ENCODE measurements at places on chromosomes 12 and 14.
A peak's percentile ranks its signal among the peaks of the same experiment; 100 is the strongest.

GRCh38 chr12:107356266-107356936 lies 263.1 kb upstream of the CRY1 start:
- DNase-seq = peak; percentile 80

DNA sequence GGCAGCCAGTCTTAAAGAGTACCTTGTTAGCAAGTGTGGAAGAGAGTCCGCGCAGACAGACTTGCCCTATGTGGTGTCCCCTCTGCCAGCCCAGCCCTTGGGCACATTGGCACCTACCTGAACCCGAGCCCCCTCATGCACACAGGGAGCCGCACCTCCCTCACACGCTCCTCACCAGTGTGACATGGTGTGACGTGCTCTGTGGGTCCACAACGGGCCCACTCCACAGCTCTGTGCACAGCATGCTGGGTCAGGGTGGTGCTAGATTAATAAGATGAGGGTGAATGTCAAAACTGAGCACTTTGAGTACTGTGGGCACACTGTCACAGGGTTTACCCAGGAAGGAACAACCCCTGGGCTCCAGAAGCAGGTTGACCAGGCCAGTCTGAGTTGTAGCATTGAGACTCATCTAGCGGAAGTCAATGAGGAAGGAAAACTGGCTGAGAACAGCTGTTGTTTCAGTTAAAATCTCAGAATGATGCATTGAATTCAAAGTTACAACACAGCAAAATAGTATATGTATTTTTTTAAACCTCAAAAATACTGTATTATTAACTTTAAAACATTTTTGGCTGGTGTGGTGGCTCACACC lies 53.4 kb upstream of the AMN start:
- DNase-seq = no peak

- no peak for DNase-seq
These were observed 33.2 kb downstream of the AKAP3 start for GRCh38 chr12:4615667-4616066.

- DNase-seq = no peak
These were observed 91.8 kb downstream of the ST8SIA1 start for GRCh38 chr12:22242726-22243125.

DNA sequence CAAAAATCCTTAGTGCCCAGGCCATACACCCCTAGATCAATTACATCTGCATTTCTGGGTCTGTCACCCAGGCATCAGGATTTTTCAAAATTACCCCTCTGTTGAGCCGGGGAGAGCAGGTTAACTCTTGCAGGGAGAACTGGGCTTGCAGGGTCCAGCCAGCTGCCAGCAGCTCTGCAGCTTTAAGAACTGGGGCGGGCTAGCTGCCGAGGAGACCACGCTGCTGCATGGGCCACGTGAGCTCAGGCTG lies at the start of gene DGLUCY:
DGLUCY (plus strand) TSS at position 245 of the 250 bp plus-strand sequence. CDS start 46,222 bp downstream, outside the sequence.
- no peak for DNase-seq

GRCh38 chr12:128467882-128468281 lies 200.9 kb downstream of the TMEM132C start:
- DNase-seq = no peak

DNA sequence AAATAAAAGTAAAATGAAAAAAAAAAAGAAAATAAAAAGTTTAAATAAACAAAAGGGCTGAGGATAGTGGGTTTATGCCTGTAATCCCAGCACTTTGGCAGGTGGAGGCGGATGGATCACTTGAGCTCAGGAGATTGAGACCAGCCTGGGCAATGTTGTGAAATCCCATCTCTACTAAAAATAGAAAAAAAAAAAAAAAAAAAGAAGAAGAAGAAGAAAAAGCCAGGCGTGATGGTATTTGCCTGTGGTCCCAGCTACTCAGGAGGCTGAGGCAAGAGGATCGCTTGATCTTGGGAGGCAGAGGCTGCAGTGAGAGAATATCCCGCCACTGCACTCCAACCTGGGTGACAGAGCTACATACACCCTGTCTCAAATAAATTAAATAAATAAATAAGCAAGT lies 3.9 kb downstream of the TAOK3 start:
- DNase-seq = no peak

DNA sequence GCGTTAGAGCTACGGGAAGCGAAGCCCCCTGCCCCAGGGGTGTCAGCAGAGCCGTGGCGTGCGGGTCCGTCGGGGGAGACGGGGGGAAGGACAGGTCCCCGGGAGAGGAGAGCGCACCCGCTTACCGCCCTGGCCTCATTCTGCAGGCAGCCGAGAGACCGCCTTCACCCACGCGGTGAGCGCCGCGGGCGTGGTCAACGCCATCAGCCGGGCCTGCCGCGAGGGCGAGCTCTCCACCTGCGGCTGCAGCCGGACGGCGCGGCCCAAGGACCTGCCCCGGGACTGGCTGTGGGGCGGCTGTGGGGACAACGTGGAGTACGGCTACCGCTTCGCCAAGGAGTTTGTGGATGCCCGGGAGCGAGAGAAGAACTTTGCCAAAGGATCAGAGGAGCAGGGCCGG lies 10.5 kb downstream of the WNT5B start:
- DNase-seq = no peak

- no peak for DNase-seq
These were observed 257.3 kb upstream of the LRFN5 start for GRCh38 chr14:41349289-41349910.

DNA sequence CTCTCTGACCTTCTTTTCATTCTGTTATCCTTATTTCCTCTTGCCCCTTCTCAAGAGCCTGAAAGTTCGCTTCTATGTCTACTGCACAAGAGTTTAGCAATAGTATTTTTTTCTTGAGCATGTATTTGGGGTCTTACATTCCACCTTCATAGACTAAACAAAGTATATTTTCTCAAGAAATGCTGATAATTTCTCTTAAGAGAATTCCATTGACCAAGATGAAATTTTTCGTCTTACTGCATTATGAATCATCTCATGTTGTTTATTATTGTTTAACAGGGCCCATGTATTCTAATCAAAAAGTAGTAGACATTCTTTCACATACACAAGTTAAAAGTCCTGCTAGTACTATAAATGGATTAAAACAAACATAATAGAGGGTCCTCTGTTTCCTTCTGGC lies 219.3 kb downstream of the C12orf50 start:
- no peak for DNase-seq

DNA sequence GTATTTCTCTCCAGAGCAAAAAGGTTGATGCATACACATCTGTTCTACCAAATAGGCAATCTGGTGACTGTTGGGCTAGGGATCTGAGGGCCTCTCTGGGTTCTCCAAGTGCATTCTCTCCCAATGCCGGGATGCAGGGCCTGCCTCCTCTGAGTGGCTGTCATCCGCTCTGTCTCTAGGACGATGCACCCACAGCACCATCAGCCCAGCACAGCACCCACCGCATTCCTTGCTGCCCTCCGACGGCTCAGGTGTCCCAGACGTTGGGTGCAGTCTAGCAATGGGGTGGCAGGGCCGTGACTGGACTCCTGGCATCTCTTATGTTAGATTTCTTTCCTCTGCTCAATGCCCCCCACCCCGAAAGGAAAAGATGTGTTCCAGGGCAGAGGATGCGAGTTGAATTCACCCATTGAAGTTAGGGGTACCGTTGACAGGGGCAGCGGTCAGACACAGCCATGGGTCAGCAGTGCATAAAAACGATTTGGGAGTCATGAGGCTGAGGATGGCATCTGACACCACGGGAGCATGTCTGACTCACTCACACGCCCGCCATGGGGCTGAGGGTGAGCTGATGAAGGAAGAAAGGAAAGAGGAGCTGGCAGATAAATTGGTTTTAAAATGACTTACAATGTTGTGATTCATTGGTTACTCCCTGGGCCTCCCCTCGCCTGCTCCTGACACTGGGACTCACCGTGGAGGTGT lies 93.2 kb upstream of the C14orf180 start:
- no peak for DNase-seq

GRCh38 chr12:109244073-109244472 lies 65.0 kb downstream of the FOXN4 start:
- no peak for DNase-seq

DNA sequence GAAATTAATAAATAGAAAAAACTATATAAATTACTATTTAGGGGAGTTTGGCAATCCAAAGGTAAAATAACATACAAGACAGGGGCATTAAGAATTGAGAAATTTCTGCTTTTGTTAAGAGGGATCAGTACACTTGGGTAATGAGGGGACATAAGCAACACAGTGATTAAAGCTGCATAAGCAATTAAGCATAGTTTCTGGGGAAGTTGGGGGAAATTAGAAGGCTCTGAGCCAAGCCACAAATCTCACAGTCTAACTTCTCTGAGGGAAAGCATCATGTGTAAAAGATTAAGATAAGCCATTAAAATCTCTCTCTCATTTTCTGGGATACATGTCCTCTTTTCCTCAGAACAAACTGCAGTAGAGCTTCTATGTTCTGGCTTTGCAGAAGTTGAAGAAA lies 533.9 kb upstream of the LRFN5 start:
- no peak for DNase-seq

All from bronchial epithelial cell (primary cell).